GM18507 (cell line): ENCODE measurements at places on chromosomes 5 and 9.

DNA sequence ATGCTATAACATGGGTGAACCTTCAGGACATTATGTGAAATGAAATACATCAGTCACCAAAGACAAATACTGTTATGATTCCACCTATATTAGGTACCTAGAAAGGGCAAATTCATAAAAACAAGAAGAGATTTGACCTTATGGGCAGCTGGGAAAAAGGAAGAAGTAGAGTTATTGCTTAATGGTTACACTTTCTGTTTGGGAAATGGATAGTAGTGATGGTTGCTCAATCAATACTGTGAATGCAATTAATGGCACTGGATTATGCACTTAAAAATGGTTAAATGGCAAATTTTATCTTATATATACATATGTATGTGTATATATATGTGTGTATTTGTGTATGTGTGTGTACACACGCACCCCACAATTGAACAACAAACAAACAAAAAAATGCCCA is 15.2 kb downstream of the FKBP15 start:
- no peak for DNase-seq

DNA sequence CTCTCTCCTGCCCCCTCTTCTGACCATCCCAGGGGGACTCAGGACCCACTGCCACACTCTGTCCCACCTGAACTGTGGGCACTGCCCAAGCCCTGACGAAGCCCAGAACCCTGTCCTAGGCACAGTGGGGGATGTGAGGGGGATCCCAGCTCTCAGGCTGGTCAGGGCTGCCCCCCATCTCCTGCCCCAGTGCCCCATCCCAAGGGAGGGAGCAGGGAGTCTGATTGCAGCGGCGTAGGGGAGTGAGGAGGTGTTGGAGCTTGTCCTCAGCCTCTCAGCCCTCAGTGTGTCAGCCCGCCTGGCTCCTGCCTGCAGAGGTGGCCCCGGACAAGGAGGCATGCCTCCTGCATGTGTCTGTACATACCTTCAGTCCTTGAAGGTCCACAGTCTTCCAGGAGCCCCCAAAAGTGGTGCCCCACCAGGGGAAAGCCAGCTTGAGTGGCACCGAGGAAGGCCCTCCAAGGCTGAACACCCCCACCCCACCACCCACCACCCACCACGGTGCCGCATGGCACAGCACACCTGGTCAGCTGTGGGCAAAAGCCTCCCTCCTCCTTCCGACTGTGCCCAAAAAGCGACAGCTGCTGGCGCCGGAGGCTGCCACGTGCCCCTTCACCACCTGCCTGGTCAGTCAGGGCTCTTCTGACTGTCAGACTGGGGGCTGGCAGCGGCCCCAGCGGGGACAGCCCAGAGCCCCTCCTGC is 930 bp downstream of the SARDH start:
- DNase-seq = no peak

DNA sequence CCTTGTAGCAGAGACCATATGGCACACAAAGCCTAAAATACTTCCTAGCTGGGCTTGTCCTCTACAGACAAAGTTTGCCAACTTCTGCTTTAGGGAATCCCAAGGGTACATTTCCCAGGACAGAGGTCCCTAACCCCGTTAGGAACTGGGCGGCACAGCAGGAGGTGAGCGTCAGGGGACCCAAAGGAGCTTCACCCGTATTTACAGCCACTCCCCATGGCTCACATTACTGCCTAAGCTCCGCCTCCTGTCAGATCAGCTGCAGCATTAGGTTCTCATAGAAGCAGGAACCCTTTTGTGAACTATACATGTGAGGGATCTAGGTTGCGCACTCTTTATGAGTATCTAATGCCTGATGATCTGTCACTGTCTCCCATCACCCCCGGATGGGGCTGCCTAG is 88.5 kb upstream of the TRPM3 start:
- no peak for DNase-seq

DNA sequence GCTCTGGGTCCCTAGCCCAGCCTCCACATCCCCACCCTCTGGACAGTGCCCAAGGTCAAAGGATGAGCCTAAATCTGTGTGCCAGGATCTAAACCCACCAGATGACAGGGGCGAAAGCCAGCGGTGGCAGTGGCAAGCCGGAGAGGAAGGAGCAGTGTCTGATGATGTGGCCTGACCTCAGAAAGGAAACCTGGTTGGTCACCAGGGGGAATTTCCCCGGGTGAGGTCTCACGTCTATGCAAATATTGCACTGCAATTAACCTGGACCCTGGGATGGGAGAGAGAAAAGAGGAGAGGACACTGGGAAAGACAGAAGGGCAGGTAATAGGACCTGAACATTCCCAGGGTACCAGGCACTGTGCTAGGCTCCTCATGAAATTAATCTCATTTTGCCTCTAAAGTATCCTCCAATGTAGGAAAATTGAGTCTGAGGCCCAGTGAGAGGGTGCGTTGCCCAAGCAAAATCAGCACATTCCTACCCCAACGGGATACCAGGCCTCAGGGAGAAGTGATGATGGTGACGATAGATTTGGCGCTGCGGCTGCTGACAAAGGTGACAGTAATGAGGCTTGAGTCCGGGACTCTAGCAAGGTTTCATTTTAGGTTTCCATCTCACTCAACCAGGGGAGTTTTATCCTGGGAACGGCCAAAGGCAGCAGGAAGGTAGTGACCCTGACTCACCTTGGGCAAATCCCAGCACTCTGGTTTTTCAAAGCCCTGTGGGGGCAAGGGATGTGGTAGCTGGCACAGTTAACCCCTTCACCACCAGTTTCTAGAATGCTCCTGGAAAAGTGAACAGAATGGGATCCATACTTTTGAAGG is 13.4 kb upstream of the TNIP1 start:
- DNase-seq = no peak

DNA sequence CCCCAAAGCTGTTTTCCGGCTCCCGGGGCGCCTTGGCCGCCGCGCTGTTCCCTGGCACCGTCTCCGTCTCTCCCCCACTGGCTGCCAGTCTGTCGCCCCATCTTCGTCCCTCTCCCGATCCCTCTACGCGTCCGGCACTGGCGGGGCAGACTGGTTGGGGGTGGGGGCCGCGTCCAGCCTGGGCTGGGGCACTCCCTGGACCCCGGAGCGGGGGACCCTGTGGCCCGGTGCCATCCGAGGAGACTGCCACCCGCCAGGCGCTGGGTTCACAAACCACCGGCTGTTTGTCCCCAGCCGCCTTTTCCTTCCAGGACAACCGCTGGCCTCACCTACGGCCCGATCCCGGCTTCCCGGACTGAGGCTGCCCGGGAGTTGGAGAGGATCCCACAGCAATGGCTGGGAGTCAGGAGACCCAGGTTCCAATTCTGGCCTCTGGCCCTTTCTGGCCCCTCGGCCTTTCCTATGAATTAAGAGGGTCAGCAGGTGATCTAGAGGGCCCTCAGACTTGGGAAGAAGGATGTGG is 1.0 kb upstream of the FIBCD1 start:
- DNase-seq = no peak

DNA sequence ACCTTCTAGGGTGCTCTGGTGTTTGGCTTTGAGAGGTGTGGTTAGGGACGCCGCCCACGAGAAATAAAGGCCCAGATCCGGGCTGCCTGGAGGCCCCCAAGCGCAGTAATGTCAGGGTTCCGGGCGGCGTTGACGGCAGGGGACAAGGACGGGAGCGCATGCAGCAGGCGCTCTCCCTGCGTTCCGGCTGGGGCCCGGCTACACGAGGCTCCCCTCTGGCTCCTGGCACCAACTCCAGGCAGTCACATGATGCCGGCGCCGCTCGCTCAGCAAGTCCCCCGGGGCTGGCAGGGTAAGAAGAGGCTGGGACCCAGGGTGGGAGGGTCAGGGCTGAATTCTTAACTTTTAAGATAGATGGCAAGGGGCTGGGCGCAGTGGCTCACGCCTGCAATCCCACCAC is 28.1 kb downstream of the UBTD2 start:
- DNase-seq = no peak

DNA sequence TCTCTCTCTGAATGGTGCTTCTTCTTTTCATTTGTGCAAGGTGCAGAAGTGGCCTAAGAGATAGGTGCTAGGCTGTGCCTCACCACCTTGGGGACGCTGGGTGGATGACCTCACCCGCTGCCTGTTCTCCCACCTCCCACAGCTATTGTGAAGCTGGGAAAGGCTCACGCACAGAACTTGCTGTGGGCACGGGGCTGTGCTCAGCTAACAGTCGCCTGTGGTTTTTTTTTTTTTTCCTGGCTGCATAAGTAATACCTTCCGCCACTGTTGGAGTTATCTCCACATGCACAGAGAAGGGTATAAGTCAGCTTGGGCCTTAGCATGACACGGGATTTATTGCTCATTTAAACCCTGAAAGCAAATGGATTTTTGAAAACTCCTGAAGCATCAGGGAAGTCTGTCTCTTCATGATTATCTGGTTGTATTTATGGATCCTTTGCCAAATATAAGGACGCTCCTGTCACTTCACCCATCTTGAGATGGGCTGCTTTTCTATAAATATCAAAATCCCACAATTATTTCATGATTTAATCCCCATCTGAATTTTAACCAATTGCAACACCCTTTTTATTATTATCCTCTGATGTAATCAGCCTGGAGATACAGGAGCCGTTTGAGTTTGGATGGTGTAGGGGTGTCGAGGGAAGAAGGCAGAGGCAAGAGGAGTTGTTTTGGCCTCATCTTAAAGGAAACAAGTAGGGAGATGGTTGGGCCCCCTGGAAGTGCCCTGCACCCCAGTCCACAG is 9.0 kb downstream of the DBH start:
- no peak for DNase-seq

DNA sequence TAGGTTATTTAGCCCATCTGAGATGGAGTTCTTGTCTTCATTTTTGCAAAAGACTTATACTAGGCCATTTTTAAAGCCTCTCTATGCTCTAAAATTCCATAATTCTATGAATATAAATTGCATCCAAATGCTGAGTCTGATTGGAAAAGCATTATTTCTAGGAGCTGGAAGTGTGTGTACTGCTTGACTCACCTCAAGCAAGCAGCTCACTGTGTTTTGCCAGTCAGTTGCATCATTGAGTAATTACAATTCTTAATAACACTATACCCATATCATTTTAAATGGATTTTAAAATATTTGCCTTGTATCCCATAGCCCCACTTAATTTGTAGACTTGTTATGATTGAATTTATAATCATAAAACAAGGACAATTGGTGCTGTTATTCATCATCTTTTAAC is 161.0 kb downstream of the PAM start:
- no peak for DNase-seq

GRCh38 chr9:68698943-68699509 is 6.0 kb upstream of the PIP5K1B start:
- no peak for DNase-seq

DNA sequence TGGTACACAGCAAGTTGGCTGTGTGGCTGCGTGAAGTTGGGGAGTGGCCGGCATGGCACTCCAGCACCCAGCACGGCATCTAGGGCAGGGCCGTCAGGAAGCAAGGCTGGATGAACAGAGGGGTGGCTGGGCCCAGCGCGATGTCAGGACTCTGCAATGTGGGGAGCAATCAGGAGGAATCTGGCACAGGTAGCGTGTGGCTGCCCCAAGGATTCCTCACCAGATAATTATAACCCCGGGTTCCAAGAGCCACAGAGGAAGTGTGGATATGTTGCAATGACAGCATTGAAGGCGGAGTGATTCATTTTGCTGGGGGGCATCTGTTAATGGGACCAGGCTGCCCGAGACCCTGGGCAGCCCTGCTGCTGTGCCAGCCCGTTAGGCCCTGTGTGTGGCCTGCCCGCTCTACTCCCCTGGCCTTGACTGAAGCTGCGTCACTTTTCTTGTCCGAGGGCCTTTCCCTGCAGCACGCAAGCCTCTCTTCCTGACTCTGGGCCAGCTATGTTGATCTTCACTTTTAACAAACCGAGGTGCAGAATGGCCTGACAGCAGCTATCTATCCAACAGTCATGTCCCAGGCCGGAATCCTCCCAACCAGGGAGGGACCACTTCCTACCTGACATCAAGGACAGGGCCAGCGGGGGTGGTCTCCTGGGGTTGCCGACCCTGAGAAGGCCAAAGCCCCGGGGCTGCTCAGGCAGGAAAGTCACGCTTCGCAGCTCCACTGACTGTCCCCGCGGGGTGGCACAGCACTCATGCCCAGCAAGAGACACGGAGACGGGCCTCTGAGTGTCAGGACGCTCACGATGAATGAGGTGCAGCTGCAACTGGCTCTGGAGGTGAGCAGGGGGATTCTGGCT is 118.0 kb upstream of the PHYKPL start:
- DNase-seq = no peak

GRCh38 chr9:137326445-137327065 is 24.5 kb upstream of the NRARP start:
- DNase-seq = no peak

DNA sequence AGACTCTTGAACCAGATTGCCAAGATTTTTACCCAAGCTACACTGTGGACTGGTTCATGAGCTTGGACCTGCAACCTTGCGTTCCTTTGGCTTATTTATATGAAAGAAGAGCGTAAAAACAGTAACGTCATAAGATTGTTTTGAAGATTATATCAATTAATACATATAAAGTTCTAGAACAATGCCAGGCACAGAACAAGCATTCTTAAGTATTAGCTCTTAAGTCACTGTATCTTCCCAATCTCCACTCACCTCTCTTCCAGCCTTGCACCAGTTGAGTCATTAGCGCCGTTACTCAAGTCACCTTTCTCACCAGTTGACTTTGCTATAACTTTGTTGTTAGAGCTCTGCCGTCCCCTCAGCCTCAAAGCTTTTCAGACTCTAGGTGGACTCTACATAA is 415.7 kb downstream of the PLK2 start:
- no peak for DNase-seq

DNA sequence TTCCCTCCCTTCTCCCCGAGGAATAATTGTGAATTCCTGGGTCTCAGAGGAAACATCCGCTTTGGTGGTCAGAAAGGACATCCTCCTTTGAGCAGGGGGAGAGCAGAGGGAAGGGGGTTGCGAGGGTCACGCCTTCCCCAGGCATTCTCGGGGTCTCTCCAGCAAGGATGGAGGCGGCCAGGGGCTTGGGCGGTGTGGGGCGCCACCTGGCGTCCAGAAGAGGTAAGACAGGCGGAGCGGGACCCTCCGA is 129.1 kb downstream of the KCNIP1 start:
- DNase-seq = peak; percentile 53

DNA sequence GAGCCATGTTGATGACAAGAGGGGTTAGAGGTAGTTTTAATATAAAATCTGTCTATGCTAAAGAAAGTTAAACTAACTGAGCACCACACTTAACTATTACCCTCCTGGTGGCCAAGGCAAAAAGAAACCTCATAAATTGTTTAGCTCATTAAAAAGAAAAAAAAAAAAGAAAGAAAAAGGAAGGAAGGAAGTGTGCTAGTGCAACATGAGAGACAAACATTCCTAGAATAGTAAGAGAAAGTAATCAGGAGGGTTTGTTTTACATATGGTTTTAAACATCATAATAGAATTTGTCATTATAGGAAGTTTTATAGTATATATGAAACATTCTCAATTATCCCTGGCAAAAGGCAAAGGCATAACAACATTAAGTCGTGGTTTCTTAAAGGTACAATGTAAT is 152.3 kb downstream of the SNX18 start:
- DNase-seq = no peak
